GM23248 (cell line): ENCODE measurements at places on chromosomes 5 and 9.
A peak's percentile ranks its signal among the peaks of the same experiment; 100 is the strongest.

- DNase-seq = no peak
These were observed 9.7 kb upstream of the LVRN start for GRCh38 chr5:115952588-115952987.

- peak; percentile 46 for DNase-seq
These were observed 31.5 kb downstream of the VAV2 start for GRCh38 chr9:133960568-133961129.

- DNase-seq = no peak
These were observed 40.2 kb upstream of the RAB3C start for GRCh38 chr5:58542709-58543108.

- DNase-seq = no peak
These were observed 156.3 kb downstream of the PARP8 start for GRCh38 chr5:50822761-50823160.

- no peak for DNase-seq
These were observed 52.8 kb downstream of the WHRN start for GRCh38 chr9:114452219-114453165.

DNA sequence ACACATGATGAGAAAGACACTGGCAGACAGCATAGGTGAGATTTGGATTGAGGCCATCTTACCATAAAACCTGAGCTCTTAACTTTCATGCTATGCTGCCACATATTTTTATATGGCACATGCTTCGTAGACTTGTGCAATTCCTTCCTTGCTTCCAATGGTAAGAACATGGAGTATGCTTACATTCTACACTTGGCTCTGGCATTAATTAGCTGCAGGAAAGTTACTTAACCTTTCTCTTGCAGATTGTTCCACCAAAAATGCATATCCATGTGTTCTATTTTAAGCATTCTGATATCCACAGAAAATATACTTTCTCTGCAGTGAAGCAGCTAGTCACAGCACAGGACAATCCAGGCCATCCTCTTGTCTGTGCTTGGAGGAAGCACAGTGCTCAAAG is 119.4 kb downstream of the MPDZ start:
- DNase-seq = no peak

- DNase-seq = peak; percentile 43
These were observed 116.6 kb upstream of the SLC44A1 start for GRCh38 chr9:105127863-105128220.

DNA sequence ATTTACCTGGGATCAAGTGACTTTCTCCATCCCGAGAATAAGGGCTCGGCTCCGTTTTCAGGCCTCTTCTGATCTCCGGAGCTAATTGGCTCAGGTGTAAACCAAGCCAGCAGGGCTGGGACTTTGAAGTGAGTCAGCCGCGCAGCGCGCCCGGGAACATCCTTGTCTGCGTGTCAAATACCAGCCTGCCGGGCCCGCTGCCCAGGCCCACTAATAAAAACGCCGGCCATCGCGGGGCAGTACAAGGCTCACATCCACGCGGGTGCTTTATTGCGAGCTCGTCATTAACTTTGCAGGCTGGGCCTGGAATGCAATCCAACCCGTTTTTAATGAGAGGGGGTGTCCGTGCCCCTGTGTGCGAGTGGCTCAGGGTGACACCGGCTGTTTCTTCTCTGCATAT is 416.8 kb downstream of the IRX2 start:
- no peak for DNase-seq

DNA sequence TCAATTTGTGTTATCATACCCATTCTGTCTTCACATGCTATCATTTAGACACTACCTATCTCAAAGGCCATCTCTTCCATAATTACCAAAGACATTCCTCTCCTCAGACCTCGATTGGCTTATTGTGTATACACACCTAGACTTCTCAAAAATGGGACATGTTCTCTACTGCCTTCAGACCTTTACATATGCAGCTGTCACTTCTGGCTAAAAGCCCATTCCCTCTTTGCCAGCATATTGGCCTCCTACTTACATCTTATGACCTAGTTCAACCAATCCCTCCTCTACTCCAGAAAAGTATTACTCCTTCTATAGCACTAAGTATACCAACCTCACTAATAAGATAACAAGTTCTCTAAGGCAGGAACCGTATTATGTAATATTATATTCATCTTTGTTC is 84.4 kb downstream of the RAPGEF6 start:
- DNase-seq = no peak

DNA sequence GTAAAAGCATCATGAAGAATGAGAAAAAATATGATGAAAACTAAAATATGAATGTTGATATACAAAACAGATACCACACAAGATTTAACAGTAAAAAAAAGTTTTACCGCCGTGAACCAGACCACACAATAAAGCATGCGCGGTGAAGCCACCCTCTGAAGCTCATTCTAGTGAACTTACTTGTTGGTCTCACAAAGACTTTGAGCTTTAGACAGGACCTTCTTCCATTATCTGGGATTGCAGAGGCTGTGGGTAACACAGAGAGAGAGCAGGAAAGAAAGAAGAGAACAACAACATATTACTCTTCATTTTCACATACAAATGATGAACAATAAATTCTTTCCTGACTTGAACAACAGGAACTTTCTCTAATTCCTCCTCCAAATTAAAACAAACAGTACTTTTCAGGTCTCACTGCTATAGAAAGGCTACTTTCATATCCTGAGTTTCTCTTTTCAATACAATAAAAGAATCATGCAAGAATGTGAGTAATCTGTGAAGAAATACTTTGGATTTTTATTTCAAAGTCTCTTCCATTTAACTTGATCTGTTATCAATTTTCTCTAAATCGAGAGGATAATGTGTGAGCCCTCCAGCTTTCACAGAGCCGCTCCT is 283.1 kb downstream of the EFNA5 start:
- no peak for DNase-seq

DNA sequence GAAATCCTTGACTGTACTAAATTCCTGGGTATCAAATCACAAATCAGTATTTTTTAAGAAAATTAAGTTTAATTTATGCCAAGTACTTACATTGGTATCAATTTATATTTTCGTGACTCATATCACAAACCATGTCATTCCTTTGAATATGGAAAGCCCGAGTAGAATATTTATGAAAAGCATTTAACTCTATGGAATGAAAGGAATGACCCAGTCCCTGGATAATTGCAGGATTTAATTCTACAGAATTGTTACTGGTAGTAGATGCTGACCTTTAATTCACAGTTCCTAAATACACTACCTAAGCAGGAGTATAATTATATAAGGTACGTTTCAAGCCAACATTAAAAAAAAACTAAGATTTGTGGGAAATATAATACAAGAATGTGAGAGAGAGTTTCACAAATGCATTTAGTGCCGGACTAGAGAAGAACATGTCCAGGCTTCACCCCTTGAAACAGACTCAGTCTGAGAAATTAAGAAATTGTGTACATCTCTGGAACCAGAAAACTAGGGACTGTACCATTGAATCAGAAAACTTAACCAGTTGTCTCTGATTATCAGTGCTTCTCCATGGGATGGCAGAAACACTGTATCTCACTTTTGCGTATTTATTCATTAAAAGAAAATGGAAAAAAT is 28.5 kb upstream of the PLPPR1 start:
- no peak for DNase-seq

DNA sequence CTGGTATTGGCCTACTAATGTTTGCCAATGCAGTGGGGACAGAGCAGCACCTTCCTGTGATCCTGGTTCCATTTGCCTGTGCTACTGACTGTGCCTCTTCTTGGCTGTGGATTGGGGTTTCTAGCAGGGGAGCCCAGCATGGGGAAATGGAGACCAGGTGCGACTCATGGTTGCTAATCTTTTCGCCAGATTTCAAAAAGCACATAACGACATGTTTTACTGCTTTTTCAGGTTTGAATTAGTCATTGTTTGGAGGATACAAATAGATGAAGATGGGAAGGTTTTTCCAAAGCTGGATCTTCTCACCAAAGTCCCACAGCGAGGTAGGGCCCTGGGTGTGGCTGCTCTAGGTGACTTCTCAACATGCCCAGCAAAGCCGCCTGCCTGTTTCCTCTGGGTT is 57.6 kb downstream of the IPPK start:
- DNase-seq = no peak

- DNase-seq = no peak
These were observed 14.0 kb upstream of the JAK2 start for GRCh38 chr9:4970970-4971641.

DNA sequence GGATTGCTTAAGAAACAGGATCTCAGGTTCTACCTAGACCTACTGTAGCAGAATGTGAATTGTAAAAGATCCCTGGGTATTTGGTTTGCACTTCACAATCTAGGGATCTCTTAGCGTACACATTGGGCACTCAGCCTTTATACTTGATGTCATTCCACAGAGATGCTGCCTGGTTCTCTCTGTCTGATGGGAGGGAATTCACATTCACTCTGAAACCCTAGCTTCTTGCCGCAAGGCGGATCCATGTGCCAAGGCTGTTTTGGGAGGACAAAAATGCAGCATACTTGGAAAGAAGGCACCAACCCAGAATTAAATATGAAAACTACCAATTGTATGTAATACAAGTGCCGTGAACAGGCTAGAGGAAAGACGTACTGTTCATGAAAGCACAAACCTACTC is 323.0 kb downstream of the EBF1 start:
- DNase-seq = no peak

DNA sequence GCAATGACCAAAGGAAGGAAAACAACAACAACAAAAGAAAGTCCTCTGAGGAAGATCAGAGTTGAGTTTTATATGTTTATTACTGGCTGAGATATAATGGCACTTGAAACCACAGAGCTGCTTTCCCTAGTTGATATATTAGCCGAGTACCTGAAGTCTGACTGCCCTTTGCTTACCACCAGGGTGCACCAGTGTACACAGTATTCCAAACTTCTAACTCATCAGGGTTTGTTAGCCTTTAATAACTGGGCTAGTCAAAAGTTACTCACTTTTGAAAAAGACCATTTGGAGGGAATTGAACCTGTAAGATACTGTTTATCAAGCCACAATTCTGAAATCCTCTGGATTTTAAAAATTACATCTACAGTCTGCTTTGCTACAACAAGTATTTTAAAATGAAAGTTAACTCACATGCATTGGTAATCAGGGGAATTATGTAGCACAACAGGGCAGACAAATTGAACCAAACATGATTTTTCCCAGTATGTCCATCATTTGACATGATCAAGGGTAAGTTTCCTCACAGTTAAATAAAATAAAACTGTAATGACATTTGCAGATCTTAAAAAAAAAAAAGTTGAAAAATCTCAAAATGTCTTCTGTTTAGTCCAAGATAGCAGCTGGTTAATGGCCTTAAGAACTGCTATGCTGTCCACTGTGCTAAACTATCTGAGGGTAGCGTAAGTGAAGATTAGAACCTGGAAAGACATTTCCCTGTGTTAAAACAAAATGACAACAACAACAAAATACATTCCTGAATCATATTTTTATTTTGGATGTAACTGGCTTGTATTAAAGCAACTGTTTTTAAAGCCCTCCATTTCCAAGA is 57.3 kb upstream of the C6 start:
- peak; percentile 80 for DNase-seq

DNA sequence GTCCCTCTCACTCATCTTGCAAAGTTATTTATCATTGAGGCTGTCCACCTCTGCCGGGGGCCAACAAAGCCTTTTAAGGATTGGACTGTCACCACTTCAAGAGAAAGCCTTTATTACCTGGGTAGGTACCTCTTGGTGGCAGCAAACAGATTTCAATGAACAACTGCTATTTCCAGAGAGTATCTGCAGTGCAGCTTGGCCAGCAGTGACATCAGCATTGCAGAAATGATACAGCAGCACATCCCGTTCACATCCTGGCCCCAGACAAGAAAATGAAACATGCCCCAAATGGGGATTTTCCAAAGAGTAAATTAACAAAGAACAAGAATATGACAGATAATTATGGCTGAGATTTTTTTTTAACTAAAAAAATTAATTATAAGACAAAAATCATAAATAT is 2.3 kb upstream of the SPATA6L start:
- no peak for DNase-seq

- DNase-seq = peak; percentile 90
These were observed 65.9 kb downstream of the DAP start for GRCh38 chr5:10695055-10695649.

DNA sequence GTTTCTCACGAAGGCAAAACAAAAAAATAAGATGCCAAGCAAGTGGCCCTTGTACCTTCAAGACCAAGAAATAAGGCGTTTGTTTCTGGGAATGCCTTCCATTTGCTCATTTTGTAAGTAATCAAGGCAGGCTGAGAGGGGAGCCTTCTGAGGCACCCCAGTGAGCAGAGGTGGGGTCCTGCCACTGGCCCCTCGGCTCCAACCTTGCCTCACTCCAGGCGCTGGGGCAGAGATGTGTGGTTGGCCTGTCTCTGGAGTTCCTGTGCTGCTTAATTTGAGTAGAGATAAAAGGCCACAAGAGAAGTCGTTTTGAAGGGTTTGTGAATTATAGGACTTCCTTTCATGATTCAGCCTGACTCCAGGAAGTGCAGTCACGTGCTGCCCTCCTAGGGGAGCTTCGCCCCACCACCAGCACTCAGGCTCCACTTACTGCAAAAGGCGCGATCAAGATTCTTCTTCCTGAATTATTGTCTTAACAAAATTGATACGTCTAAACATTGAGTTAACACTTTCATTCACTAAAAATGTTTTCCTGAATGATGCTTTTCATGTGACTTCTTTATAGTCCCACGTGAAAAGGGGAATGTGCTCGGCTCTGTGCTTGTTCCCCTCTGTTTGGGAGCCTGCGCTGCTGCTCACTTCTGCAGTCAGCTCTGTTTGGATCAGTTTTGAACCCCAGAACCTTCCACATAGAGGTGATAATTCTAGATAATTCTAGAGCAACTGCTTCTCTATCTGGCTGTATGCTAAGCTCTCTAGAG is 13.7 kb downstream of the SYK start:
- DNase-seq = no peak

DNA sequence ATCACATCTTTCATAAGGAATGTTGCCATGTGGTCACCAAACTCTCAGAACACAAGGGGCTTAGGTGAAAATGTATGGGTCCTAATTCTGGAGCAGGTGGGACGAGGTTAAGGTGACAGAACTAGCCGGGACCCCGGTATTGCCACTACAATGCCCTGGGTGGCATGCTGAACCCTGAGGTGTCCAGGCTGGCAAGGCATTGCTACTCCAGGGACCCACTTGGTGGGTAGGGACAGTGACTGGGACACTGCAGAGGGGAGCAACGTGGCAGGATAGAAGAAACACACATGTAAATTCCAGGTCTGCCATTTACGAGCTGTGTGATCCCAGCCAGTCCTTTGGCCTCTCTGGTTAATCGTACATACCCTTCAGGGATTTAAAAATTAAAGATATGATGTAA is 206.9 kb upstream of the MVB12B start:
- no peak for DNase-seq

DNA sequence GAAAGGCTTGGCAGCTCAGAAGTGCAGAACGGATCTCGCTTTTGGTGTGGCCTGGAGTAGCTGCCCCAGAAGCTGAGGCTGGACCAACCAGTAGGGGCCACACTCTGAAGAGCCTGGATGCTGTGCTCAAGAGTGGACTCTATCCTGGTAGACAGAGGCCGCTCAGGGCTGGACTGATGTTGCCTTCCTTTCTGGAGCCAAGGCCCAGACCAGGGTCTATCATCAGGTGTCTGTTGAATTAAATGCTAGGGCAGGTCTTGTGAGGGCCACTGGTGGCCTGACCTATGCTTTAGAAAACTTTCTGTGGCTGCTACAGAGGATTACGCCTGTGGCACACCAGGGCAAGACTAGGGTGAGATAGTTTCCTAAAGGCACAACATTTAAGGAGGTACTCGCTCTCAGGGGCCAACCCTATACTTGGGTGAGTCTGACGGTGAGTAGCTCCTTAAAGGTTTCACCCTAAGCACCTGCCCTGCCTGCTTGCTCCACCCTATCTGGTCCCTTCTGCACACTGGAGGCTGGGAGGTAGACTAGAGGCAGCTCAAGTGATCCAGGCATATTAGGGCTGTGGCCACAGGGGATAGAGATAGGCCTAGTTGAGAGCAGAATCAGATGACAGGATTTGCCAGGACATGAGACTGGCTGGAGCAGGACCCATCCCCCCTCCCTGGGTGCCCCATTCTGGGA is 9.8 kb upstream of the IRF1 start:
- no peak for DNase-seq
